Fibroblast of villous mesenchyme (primary cell): ENCODE measurements at places on chromosomes 5 and 9. TPM values are rescaled to one million over a fixed set of nuclear protein-coding genes. Genes with fewer than 3 reads are reported as not detected.

SLC22A4 gene
- total RNA-seq = 6.8 and 16.4 TPM in 2 replicates

DPYSL3 gene
- 126 and 161 TPM in 2 replicates for total RNA-seq

ADRA1B gene
- under 0.01 and 0.43 TPM in 2 replicates for total RNA-seq

PRSS3 gene
- 3.9 and 12.9 TPM in 2 replicates for total RNA-seq

KCNMB1 gene
- total RNA-seq = under 0.01 TPM in 1 of 2 replicates, not detected in the other

ITK gene
- 1.3 TPM in 1 of 2 replicates, not detected in the other for total RNA-seq

DNA sequence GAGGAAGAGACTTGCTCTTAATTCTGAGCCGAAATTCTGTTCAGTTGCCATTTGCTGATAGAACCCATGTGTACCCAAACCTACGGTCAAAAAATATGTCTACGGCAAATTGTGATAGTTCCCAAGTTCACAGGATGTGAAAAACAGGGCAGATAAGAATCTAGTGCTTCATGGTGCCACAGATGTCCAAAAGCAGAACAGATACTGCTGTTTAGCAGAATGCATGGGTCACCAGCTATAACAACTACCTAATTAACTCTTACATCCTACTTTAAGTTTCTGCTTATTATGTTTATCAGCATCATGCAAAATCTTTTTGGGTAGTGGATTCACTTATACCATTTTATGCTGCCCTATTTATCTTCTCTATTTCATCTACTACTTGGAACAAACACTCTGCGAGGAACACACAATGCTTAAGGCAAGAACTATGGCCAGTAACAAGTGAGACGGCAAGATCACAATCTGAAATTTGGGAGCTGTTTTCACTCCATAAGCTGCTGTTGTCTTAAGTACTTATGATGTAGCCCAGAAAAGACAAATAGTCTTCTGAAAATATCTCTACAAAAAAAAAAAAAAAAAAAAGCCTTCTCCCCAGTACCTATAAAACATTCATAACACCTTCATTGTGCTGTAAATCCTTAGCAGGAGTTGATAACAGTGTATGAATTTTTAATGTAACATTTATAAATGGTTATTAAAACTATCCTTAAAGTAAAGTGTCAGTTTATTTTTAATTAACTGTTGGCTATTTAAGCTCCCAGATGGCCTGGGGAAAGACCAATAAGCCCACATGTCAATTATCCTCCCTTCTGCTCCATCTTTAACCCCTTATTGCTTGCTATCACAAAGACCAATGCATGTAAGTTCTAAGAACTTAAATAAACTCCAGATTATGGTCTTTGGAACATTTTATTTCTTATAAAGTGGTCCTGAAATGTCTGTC lies 232.3 kb downstream of the TLR4 start:
- no peak for DNase-seq

- no peak for DNase-seq
Measured at GRCh38 chr5:149628846-149629388, 47.6 kb downstream of the ARHGEF37 start.

DNA sequence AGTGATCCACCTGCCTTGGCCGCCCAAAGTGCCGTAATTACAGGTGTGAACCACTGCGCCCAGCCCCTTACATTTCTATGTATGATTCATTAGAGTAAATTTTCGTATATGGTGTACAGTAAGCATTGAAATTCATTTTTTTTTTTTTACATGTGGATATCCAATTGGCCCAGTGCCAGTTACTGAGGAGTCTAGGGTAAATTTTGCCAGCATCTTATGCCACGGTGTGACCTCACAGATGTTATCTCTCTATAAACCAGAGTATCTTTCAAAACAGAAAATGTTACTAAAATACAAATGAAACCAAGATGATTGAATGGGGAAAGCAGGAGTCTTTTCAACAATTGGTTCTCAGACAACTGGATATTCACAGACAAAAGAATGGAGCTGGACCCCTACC lies 64.7 kb downstream of the IPPK start:
- DNase-seq = no peak

DNA sequence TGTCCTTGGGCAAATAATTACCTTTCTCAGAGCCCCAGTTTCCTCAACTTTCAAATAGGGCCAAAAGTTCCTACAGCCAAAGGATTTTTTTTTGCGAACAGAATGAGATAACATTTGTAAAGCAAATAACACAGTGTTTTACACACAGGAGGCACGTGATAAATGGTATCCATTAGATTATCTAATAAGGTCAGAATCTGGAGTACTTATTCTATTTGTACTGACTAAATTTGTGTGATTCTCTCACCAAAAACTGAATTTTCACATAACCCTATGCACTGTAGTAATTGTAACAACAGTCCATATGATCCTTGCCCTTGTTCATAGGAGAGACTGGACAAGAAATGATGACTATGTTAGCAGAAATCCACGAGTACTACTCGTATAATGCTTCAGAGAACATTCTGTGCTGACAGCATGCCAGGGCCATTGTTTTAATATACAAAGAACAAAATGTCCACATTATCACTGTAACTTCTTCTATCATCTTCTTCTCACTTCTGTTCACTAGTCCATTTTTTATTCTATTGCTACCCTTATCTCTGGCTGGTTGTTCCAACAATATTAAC lies 13.9 kb upstream of the FEM1C start:
- no peak for DNase-seq

DNA sequence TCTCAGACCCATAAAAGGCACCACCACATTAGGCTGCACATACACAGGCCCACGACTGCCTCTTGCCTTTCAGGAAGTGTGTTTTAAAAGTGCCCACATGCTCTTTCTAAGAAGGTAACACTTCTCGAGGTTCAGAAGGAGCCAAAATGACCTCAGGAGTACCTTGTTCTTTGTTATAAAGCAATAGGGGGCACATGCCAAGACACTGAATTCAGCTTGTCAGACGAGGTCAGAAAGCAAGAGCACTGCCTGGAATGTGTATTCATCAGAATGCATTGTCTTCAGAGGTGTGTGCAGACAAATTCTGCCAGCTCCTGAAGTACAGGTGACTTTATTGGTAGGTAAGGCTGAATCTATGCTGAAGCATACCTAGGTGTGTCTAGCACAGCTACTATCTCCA lies 114.5 kb upstream of the IRX1 start:
- no peak for DNase-seq

GRCh38 chr5:76820526-76820890 lies 1.7 kb downstream of the F2RL1 start:
- no peak for DNase-seq

DNA sequence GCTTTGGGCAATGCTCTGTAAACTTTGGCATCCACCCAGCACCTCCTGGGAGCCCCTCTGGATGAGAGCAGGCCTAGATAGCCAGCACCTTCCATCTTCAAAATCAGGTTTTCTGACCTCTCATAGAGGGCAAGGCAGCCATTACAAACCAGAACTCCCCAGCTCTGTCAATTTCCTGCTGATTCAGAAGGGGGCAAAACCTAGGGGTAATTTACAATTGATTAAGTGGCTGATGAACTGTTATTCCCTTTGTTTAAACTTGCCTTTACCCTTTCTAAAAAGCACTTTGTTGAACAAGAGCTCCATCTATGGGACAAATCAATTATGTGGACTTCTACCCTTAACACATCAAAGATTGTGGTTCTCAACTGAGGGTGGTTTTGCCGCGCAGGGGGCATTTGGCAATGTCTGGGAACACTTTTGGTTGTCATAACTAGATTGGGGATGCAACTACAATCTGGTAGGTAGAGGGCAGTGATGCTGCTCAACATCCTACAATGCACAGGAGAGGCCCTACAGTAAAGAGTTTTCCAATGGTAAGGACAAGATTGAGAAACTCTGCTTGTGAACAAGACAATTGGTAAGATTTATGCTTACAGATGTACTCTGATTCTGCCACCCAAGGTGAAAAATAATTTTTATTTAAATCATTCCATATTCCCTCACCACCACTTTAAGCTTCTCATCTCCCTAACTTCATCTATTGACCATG lies 184.1 kb downstream of the MARCHF11 start:
- DNase-seq = peak; percentile 47

DNA sequence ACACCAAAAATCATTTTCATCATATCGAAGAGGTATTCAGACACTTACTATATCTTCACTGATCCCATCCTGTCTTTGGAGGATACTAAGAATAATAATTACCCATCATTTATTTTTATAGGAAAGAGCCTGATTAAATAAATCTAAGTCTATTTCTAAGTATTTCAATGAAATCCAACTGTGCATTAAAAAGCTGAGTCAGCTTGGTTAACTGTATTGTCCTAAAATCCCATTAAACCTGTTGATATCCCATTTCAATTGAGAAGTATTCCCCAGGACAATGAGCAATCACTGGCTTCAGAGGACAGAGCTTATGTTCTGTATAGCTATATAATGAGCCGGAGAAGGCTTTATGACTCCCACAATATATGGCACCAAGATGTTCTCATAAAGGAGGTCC lies 142.0 kb upstream of the RORB start:
- DNase-seq = no peak

GRCh38 chr5:96031811-96032261 lies 70.2 kb upstream of the ELL2 start:
- no peak for DNase-seq

DNA sequence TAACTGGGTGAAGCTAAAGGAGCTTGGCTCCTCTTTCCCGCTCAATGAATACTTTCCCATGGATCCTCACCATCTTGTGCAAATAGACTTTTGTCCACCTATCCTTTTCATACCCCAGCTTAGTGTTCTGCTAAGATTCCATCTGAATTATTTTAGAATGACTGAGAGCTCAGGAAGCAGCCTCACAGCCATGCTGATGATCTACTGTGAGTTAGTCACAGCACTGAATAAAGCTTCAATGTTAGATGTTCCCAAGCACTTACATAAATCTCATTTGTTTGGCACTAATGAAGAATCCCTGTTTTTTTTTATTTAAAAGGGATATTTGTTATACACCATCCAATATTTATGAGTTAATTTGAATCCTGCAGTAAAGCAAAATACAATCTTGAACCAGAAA lies 317.6 kb upstream of the TRPC7 start:
- no peak for DNase-seq
